ENCODE measurements at places on chromosomes 5 and 9. TPM values are rescaled to one million over a fixed set of nuclear protein-coding genes. Genes with fewer than 3 reads are reported as not detected.

FGF10 gene
- 0.19 TPM for total RNA-seq

EIF4E1B gene
- not detected for total RNA-seq

ENC1 gene
- total RNA-seq: 5.0 TPM

PCDHA1 gene
- total RNA-seq: not detected

NEURL1B gene
- 17.9 TPM for total RNA-seq

TRAPPC13 gene
- 18.9 TPM for total RNA-seq

Data from right atrium auricular region (tissue), 2 donors.